MCF 10A (cell line): ENCODE measurements at places on chromosomes 5 and 9. TPM values are rescaled to one million over a fixed set of nuclear protein-coding genes. Genes with fewer than 3 reads are reported as not detected.

DNA sequence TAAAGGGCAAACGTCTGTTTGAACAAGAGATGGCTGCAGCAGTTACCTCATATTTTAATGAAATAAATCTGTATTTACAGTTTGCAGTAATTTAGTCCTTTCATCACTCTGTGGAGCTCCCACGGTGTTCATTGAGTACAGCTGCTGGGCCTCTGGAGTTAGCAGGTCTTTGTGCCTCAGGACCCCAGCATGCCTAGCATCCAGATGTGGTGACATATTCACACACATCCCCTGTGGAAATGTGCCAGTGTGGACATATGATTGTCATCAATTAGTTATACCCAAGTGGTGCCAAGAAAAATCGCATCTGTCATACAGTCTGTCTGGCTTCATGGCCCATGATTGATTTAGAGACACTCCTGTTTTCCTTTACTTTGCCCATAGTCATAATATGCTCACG lies 77.3 kb downstream of the NNT start:
- no peaks in the 10 kb centered on the region for H3K27me3 ChIP-seq
- no peak overlapping the region for H3K4me3 ChIP-seq
- no peak overlapping the region for H3K27ac ChIP-seq
- no peaks in the 10 kb centered on the region for H3K4me1 ChIP-seq

GRCh38 chr9:106321394-106322180 lies 541.4 kb upstream of the ZNF462 start:
- H3K4me3 ChIP-seq: no peak overlapping the region
- no peaks in the 10 kb centered on the region for H3K27me3 ChIP-seq
- no peaks in the 10 kb centered on the region for H3K4me1 ChIP-seq

DNA sequence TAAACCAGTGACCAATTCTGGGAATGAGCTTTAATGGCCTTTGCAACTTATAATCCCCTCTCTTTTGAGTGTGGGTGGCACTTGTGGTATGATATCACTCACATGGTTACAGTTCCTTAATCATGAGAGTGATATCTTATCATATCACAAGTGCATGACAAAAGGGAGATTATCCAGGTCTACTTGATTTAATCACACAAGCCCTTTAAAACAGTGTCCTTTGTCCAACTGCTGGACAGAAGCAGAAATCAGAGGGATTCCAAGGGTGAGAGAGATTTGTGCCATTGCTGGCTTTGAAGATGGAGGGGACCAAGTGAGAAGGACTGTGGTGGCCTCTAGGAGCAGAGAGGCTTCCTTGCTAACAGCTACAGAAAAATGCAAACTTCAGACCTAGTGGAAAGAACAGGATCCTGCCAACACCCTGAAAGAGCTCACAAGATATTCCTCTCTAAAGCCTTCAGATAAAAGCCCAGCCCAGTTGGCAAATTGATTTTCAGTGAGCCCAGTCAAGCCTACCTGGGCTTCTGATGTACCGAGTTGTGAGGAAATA lies 279.0 kb upstream of the TLE4 start:
- H3K27me3 ChIP-seq: no peaks in the 10 kb centered on the region
- no peak overlapping the region for H3K4me3 ChIP-seq
- H3K36me3 ChIP-seq: peaks cover 6% of the 10 kb centered on the region
- no peak for DNase-seq
- H3K27ac ChIP-seq: no peak overlapping the region

DNA sequence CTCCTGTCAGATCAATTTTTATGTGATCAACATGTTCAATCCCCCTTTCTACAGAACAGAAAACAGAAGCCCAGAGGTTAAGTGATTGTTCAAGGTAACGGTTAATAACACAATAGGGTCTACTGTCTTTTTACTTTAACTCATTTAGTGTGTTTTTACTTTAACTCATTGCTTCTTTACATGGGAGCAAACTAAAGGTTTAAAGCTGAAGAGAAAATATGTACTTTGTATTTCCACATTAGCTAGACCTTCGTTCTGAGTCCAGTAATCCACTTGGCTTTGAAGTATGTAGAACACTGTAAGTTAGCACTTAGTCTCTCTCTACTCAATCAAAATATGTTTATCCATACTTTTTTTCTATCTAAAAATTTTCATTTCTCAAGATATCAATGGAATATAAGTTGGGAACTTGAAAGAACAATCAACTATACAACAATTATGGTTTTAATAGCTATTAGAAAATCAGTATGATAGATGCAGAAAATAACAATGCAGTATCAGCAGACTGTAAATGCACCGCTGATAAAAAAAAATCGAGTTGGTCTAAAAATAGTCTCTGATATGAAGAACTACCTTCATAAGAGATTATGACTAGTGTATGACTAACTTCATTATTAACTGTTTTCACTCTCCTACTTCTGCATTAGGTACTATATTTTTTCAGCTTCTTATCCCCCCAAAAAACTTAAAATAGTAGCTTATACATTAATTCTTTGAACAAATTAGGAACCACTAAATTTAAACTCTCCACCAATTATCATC lies 20.6 kb downstream of the PGGT1B start:
- no peaks in the 10 kb centered on the region for H3K27me3 ChIP-seq
- DNase-seq: no peak
- peaks cover 27% of the 10 kb centered on the region for H3K36me3 ChIP-seq
- H3K4me3 ChIP-seq: no peak overlapping the region
- no peak overlapping the region for H3K27ac ChIP-seq

DNA sequence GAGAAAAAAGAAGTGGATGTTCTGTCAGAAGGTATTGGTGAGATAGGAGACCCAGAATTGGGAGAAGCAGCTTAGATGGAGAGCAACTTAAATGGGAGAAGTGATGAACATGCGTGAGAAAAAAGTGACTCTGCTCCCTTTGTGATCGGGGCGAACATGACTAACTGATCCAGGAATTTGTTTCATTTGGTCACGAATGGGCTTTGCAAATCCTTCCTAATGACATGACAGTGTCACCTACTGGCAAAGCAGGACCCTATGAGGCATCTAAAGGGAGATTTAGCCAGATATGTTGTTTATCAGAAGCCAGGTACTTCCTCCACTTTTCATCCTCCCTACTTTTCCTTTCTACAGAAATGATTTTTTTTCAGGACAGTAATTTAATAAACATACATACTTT lies 787.4 kb upstream of the RGMB start:
- H3K27ac ChIP-seq: no peak overlapping the region
- H3K4me3 ChIP-seq: no peak overlapping the region
- H3K27me3 ChIP-seq: no peaks in the 10 kb centered on the region
- peak; percentile 55 for DNase-seq
- H3K36me3 ChIP-seq: no peaks in the 10 kb centered on the region
- no peaks in the 10 kb centered on the region for H3K4me1 ChIP-seq

DNA sequence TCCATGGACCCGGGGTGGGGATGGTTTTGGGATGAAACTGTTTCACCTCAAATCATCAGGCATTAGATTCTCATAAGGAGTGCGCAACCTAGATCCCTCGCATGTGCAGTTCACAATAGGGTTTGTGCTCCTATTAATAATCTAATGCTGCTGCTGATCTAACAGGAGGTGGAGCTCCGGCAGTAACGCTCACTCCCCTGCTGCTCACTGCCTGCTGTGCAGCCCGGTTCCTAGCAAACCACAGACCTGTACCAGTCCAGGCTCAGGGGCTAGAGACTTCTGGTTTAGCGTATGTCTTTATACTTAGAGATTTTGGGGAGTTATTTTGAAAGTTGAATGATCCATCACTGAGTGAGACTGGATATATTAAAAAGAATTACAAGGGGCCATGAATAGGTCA lies 50.2 kb downstream of the RICTOR start:
- no peak overlapping the region for H3K4me3 ChIP-seq
- no peak overlapping the region for H3K27ac ChIP-seq
- H3K27me3 ChIP-seq: no peaks in the 10 kb centered on the region
- DNase-seq: no peak

GRCh38 chr5:98770911-98771322 lies 2.5 kb upstream of the RGMB start:
- DNase-seq: no peak
- no peaks in the 10 kb centered on the region for H3K27me3 ChIP-seq
- H3K27ac ChIP-seq: peak overlapping the region; percentile 59
- H3K4me3 ChIP-seq: peak overlapping the region; percentile 95
- peaks cover 4% of the 10 kb centered on the region for H3K36me3 ChIP-seq

- H3K27me3 ChIP-seq: no peaks in the 10 kb centered on the region
- peaks cover 53% of the 10 kb centered on the region for H3K36me3 ChIP-seq
- H3K27ac ChIP-seq: no peak overlapping the region
These were observed 23.9 kb upstream of the TERT start for GRCh38 chr5:1318659-1319251.

GRCh38 chr9:127917603-127918002 lies 762 bp upstream of the ST6GALNAC4 start:
- H3K36me3 ChIP-seq: peaks cover 5% of the 10 kb centered on the region
- no peaks in the 10 kb centered on the region for H3K27me3 ChIP-seq
- peak overlapping the region; percentile 49 for H3K27ac ChIP-seq
- peaks cover 27% of the 10 kb centered on the region for H3K4me1 ChIP-seq
- H3K4me3 ChIP-seq: peak overlapping the region; percentile 19

DNA sequence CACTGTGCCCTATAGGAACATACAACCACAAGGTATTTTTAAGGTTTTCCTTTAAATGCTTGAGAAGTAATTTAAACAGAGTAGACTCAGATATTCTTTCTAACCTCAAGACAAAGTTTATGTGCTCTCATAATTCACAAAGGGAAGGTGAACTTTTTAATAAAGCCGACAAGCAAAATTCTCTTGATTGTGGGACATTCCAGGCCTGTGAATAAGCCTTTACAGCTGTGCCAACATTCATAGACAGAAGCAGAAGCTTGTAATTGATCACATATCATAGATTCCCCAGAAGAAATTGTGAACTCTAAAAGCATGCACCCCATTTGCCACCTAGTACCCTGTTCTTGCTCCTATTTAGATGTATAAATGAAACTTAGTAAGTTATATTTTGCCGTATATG lies 1107.8 kb upstream of the SEMA6A start:
- no peak for DNase-seq
- no peaks in the 10 kb centered on the region for H3K36me3 ChIP-seq
- H3K4me1 ChIP-seq: no peaks in the 10 kb centered on the region
- H3K4me3 ChIP-seq: no peak overlapping the region

Gene CMYA5
- 0.37 and 0.61 TPM in 2 replicates for total RNA-seq

Gene BHMT2
- total RNA-seq: not detected in 2 replicates
